Heart left ventricle (tissue), 16 donors: ENCODE measurements at places on chromosomes 11 and 22. TPM values are rescaled to one million over a fixed set of nuclear protein-coding genes. Genes with fewer than 3 reads are reported as not detected.

C11orf91 gene
- total RNA-seq, result not detected

ESAM gene
- total RNA-seq, result 43.3 TPM

HBE1 gene
- not detected for total RNA-seq

PDE3B gene
- total RNA-seq, result 10.4 TPM

MUC2 gene
- not detected for total RNA-seq

NAALAD2 gene
- 0.21 TPM for total RNA-seq

DGCR6 gene
- total RNA-seq, result 7.1 TPM

SBF2 gene
- 15.4 TPM for total RNA-seq

IFITM10 gene
- total RNA-seq, result 3.6 TPM

MRGPRX3 gene
- not detected for total RNA-seq

TKFC gene
- 16.8 TPM for total RNA-seq

CATSPERZ gene
- not detected for total RNA-seq

HTR3B gene
- total RNA-seq, result not detected

CHRM4 gene
- total RNA-seq, result 0.27 TPM

PAX6 gene
- not detected for total RNA-seq

C11orf68 gene
- total RNA-seq, result 35.4 TPM

MS4A7 gene
- total RNA-seq, result 8.1 TPM

ARHGAP32 gene
- total RNA-seq, result 4.8 TPM

SLC15A3 gene
- total RNA-seq, result 11.9 TPM

CD248 gene
- total RNA-seq, result 6.5 TPM

RELA gene
- total RNA-seq, result 47.4 TPM

OR9Q1 gene
- total RNA-seq, result not detected

SLN gene
- total RNA-seq, result 1.1 TPM

RNASEH2C gene
- 41.1 TPM for total RNA-seq

OR52H1 gene
- 0.32 TPM for total RNA-seq

UPK2 gene
- not detected for total RNA-seq

C2CD3 gene
- total RNA-seq, result 14.9 TPM

OR4A5 gene
- total RNA-seq, result not detected

RTN3 gene
- 72.2 TPM for total RNA-seq

CCDC73 gene
- total RNA-seq, result not detected
